ENCODE measurements at places on chromosomes 16 and 17.

- peak; percentile 29 for DNase-seq
Measured at GRCh38 chr17:41806685-41807445, 4.9 kb downstream of the P3H4 start.

DNA sequence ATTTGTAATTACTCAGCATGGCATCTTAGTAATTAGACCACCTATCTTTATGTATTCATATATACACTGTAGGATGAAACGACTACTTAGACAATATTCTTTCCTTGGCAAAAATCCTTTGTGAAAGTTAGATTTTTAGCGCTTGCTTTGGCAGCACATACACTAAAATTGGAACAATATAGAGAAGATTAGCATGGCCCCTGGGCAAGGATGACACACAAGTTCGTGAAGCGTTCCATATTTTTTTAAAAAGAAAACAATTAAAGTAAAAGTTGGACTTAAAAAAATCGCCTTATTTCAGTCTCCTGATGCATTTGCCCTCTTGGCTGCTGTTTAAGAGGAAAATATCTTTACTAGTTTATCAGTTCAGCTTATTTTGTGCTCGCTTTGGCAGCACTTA, 10.5 kb downstream of the IGSF6 start:
- DNase-seq: no peak

DNA sequence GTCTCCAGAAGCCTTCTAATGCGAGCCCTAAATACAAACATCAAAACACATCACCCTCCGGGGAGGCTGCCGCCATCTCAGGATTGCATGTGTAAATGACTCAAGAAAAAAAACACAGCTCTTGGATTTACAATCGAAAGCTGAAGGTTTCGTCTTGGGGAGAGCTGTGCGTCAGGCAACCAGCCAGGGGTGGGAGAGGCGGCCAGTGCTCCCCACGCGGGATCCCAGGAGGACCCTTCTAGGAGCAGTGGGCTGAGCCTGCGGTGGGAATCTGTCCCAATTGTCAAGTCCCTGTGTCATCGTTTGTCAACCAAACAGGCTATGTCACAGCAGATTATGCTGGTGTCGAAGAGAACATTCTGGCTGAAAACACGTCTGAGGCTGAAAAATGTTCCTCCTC, 209.7 kb downstream of the ABCC12 start:
- no peak for DNase-seq

- DNase-seq: no peak
Measured at GRCh38 chr16:56277075-56277474, 85.8 kb downstream of the GNAO1 start.

DNA sequence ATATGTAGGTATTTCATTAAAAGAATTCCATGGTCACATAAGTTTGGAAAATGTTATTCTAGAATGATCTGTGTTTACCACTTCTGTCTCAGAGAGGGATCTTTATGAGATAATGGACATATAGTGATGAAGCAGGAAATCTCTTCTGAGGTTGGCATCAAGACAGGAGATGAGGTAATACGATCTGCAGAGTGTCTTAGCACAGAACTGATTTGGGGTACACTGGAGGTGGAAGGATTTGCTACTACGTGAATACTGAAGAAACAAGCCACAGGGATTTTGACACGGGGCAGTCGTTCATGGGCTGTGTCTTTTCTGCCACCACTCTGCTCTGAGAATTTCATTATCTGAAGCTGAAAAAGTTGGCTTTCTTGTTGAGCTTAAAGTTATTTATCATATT, 5.5 kb downstream of the CBFB start:
- DNase-seq: no peak

DNA sequence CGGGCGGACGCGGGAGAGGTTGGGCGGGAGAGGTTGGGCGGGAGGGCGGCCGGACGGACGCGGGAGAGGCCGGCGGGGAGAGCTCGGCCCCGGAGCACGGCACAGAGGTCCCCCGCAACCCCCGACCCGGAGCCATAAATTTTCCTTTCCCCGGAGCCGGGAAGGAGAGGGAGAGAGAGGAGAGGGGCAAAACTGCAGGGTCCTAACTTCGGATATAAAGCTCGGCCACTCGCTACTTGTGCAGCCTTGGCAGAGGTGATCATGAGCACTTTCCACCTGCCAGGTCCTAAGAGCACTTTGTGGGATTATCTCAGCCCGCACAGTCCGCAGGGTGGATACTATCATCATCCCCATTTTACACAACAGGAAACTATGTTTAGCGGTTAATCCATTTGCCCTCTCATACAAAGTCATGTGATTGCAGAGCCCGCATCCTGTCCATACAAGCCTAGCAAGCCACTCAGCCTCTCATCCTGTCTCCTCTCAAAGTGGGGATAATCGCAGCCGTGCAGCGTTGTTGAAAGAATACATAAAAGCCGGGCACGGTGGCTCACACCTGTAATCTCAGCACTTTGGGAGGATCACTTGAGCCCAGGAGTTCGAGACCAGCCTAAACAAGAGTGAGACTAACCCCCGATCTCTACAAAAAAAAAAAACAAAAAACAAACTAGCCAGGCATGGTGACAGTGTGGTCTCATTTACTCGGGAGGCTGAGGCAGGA, 780 bp upstream of the DCAKD start:
- DNase-seq: peak; percentile 15

DNA sequence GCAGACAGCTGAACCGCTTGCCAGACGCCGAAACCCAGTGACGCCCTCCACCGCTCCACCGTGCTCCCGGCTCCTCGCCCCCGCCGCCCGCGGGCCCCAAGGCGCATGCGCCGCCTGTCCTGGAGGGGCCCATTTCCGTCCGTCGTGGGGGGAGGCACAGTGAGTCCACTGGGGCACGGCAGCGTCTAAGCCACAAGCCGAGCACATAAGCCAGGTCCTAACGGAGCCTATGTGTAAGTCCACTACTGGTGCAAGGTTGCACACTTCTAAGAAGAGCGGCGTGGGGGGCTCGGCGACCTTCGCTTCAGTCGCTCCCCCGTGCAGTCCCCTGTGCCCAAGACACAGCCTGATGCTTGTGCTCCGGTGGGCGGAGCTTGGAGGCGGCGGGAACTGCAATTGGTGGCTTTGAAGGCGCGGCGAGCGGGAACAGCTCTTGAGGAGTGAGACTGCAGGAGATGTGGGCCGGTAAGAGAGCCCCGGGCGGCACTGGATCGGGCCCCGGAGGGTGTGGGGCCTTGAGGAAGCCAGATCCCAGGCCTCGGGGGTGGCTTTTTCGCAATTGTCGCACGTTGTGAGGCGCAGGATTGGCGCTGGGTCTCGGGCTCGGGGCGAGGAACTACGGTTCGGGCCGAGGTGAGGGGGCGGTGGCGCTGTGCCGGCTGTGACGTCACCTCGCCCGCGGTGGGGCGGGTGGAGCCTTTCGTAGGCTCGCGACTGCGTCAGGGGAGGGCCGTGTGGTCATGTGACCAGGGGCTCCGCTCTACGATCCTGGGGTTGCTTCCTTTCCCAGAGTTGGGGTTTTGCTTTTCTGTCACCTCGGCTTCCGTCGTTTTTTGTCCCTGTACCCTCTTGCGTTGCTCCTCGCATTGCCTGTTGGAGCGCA, at the start of the genes CENPN and CMC2:
TSS of gene CENPN (plus strand) at position 402 of the 883 bp plus-strand sequence. CDS start 4,726 bp downstream, outside the sequence.
TSS of gene CMC2 (minus strand) at position 73 of the 883 bp plus-strand sequence. CDS start 9,491 bp downstream, outside the sequence.
- DNase-seq: peak; percentile 99

GRCh38 chr17:9644910-9645751, at the start of gene USP43:
TSS of gene USP43 (plus strand) at chr17:9645517. CDS start at chr17:9645633, 116 bp downstream.
- peak; percentile 38 for DNase-seq
